Activated naive CD8-positive, alpha-beta T cell treated with anti-CD3 and anti-CD28 coated beads for 36 hours (primary cell): ENCODE measurements at places on chromosomes 12 and 14.

GRCh38 chr14:35988972-35989690, 163.0 kb downstream of the BRMS1L start:
- no peak for DNase-seq

GRCh38 chr12:93657071-93657470, 20.1 kb upstream of the CRADD start:
- no peak for DNase-seq

DNA sequence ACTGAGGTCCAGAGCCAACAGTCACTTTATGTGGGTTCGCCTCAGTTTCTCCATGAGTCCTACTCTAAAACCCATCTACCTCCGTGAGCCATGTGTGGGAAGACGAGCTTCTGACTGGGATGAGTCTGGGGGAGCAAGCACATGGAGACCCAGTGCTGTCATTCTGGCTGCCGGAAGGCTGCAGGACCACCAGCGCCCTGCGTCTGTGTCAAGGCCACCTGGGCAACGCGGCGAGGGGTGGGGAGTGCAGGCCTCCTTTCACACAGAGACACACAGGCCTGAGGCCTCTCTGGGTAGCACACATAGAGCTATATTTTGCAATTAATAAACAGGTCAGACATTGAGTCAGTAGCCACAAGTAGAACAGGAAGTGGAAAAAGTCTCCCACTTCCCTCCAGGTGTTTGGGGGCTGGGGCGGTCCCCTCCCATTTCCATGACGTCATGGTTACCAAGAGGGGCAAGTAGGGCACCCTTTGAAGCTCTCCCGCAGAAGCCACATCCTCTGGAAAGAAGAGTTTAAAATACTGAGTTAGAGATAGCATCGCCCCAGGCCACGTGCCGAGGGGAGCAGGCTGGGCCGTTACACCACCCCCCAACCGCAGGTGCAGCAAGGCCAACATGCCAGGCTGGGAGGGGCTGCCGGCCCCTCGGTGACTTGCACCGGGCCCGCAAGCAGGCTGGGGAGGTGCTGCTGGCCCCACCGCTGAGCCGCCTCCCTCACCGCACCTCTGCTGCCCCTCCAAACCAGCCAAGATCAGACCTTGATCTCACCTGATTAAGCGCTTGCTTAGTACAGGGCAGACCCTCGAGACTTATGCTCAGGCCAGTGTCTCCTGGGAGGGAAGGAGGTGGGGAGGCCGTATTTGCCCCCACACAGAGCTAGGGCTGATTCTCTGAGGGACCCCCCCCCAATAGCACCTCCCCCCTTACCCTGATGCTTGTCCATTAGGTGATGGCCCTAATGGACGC, 32.7 kb downstream of the DAD1 start:
- peak; percentile 95 for DNase-seq

DNA sequence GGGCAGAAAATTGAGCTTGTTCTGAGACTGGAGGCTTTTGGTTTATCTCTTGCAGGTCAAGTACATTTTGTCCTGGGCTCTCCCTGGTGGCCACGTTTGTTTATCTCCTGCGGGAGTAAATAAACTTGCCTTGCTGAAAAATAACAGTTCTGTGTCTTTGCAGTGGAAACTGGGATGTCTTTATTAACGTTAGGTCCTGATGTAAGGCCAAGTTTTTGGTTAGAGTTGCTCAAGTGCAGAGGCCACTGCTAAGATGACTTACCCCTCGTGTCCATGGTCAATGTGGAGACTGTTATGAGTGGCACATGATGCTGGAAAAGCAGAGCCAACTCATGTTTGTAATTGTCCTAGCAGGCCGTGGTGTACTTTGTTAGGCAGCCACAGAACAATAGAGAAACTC, 3.8 kb downstream of the PTPN11 start:
- DNase-seq: no peak

DNA sequence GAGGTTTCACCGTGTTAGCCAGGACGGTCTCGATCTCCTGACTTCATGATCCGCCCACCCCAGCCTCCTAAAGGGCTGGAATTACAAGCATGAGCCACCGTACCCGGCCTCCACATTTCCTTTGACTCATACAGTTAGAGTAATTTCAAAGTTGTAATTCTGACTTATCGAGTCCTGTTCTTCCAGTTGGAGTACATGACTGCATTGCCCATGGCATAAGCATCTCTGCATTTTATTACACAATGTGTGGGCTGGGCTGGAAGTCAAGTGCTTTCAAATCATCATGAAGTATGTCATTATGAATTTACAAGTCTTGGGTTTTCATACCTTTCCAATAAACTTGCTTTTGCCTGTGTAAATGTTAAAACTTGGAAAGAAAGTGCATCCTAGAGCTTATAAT, 1295.7 kb upstream of the FLRT2 start:
- DNase-seq: no peak

DNA sequence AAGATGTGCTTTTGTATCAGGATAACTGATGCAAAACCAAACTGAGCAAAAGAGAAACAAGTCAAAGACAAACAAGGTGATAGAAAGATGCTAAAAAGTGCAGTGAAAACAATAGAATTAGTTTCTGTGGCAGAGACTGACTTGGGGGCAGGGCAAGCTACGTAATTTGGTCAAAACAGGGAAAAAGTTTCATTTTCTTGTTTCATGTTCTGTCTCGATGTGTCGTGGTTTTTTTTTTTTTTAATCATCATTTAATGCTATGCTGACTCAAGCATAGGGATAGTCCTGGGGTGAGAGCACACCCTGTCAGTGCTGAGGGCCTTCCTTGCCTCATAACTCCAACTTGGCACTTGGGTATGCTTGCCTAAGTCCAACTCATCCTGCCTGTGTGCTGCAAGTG, 144.1 kb upstream of the PTPRQ start:
- no peak for DNase-seq

DNA sequence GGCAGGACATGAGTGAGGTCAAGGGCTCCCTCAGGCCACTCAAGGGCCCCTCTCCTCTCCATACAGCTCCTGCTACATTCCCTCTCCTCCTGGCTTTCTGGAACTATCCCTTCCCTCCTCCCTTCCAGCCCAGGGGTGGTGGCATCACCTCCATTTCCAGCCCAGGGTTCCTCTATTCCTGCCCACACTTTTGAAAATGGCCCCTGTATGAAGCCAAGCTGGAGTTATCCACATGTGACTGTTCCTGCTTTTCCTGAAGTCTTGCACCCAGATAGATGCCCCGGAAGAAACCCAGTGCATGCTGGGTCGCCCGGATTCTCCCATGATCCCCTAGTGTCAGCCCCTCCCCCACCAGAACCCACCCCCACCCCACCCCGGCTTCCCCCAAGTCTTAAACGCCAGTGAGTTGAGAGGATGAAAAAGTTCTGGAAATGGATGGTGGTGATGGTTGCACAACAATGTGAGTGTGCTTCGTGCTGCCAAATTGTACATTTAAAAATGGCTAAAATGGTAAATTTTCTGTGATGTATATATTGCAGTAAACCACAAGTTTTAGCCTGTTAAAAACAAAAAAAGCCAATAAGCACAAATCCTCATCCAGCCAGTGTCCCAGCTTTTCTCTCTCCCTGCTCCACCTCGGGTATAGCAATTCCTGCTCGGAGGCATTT, 136.9 kb downstream of the SCARB1 start:
- no peak for DNase-seq
